Pons (tissue), 1 donor: ENCODE measurements at places on chromosomes 2 and 18.

- DNase-seq: no peak
These were observed 232.1 kb downstream of the LOXHD1 start for GRCh38 chr18:46424898-46425297.

GRCh38 chr18:77113361-77114151, 19.0 kb downstream of the MBP start:
- no peak for DNase-seq

- peak; percentile 97 for DNase-seq
These were observed at the start of gene CDH19 for GRCh38 chr18:66603941-66604627. TSS of gene CDH19 (minus strand) at chr18:66604090. CDS start at chr18:66572204, 31,886 bp downstream.

DNA sequence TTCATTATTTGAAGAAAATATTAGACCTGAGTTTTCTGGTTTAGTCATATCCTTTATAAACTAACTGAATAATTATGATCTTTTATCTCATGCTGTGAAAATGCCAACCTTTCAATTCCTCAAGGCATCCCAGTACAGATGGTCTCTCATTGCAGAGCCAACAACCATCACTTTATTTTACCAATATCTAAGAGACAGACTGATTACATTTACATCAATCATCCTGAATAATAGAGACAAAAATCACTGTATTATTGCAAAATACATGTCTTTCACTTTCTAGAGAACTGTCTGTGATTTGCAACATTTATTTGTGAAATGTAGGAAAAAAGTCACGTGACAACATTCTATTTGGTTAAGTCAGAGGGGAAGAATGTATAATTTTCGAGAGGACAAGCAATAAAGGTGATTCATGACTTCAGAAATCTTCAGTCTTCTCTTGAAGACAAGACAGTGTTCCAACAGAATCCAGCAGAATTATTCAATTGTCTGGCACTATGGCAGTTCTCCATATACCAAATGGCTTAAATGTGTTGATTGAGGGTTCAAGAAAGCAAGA, 503.6 kb upstream of the SYT4 start:
- DNase-seq: no peak

- no peak for DNase-seq
These were observed 126.8 kb downstream of the ATP9B start for GRCh38 chr18:79195716-79196683.

DNA sequence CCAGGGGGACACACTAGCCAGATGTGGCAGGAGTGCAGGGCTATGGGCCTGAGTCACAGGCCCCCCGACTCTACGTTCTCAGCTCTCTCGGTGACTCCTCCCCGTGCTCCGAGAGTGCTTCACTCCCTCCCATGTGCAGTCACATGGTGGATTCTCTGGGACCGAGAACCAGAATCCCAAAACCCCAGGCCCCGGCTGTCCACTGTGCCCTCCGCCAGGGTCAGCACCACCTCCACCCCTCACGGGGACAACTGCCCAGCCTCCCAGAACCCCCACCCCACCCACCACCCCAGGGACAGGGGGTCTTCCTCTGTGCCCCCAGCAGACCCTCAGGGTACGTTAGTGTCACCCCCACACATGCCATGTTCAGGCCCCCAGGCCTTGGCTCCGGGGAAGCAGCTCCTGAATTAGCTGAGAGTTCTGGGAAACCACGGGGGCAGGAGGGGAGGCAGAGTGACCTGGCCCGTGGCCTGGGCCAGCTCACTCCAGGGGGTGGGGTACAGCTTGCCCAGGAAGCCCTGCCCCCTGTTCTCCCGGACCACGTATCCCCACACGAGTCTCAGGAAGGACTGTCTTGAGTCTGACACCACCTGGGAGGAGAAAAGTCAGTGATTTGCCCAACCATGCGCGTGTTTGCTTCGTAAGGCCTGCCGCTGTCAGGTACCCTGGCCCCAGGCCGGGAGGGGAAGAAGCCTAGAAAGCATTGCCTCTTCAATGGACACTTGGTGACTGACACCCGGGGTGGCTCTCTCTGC, 4.4 kb downstream of the RAMP1 start:
- DNase-seq: no peak

DNA sequence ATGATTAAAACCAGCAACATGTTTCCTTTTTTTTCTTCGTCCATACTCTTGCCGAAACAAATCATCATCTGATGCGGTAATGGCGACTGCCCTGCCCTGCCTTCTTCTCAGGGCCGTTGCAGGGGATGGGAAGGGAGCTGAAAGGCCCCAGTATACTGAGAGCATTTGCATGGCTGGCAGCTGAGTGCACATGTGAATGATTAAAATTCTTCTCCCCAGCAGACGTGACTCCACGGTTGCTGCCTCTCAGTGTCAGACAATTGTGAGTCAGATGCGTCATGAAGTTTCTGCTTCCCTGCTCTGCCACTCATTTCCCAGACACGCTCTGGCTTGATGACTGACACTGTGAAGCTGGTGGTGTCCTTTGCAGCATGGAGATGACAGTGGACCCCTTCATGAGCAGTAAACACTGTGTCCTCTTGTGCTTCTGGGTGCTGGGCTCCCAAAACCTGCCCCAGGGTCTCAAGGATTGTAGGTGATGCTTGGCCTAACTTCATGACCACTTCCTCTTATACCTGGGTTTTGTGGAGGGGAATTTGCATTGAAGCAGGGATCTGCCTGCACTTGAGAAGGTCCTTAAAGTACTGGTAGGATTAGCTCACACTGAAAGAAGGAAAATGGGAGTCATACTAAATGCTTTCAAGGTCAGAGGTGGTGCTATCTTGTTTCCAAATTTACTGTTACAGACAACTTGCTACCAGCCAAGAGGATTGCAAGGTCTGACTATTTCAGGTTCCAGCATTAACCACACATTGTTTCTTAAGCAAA, 222.5 kb upstream of the COPS8 start:
- DNase-seq: no peak

DNA sequence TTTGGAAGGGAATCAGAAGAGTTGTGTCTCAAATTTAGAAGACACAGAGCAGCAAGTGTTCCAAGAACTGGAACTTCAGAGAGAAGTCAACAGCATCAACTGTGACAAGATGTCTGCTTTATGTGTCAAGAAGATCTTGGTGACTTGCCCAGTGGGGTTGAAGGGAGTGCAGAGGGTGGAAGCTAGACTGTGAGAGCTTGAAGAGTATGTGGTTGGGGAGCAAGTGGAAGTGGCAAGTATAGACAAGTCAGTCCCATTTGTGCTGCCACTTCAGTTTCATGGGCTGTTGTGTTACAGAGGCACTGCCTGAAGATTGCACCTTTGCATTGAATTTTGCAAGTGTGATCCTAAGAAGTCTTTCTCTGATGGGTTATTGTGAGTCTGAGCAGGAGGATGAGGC, 68.7 kb upstream of the MC2R start:
- no peak for DNase-seq

- DNase-seq: no peak
These were observed 37.4 kb downstream of the UBE2F start for GRCh38 chr2:238004077-238004830.

DNA sequence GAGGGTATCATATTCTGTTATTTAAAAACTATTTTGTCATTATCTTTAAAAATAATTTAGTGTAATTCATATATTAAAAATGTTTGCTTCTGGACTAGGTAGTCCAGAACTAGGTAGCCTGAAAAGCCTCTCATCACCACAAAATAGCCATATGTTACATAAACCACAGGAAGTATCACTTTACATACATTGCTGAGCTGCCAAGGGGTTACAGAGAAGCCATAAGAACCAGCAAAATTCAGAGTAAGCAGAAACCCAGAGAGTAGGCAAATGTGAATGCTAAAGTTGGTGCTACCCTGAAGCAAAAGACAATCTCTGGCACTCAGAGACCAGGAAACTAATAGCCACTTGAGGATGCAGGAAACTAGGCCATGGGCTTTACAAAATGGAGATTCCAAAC, 60.9 kb downstream of the LOXHD1 start:
- DNase-seq: no peak

- no peak for DNase-seq
These were observed 173.6 kb upstream of the RAB6C start for GRCh38 chr2:129805899-129806298.

DNA sequence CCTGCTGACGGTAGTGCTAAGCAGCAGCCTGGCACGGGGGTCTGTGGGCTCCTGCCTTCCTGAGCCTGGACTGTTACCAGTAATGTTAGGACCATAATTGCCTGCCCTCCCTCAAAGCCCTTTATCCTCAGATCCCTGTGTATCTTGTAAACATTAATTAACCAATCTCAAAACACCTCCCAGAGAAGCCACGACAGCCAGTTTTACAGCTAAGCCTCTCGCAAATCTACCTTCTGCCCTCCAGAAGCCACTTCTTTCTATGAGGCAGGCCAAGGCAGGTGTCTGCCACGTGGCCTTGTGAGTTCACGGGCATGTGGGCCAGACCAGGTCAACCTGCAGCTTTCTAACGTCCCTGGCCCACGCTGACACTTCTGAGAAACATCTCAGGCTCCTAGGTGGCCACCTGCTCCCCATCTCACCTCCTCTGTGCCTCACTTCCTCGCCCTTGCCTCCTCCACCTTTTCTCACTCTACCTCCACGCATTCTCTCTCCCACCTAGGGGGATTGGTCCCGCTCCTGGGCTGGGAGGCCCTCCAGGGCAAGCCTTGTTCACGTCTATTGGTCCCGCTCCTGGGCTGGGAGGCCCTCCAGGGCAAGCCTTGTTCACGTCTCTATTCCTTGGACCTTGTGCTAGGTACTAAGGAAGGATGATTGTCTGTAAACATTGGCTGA, 64.3 kb downstream of the EDAR start:
- no peak for DNase-seq

DNA sequence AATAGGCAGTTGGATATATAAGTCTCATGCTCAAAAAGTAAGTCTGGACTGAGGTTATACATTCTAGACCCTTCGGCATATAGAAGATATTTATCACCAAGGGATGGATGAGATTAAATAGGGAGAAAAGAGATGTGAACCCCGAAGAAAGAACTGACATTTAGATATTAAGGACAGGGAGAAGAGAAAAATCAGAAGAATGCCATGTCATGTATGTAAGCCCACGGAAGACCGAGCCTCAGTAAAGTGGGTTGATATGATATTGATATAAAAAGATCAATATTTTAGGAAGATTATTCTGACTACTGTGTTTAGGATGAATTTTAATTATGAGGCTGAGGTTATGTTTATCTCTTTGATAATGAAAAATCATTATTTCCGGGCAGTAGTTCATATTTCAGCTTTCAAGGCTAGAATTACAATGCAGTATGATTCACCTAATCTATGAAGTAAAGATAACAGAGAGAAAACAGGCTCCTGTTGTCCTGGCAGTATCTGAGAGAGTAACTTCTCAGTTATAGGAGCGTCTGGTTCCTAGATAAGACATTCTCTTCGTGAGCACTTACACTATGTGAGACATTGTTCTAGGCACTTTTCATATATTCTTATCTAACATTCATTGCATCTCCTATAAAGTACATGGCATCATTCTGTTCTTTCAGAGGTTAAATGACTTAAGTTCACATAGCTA, 83.0 kb downstream of the UBR3 start:
- DNase-seq: no peak

- no peak for DNase-seq
These were observed 86.3 kb upstream of the LGALSL start for GRCh38 chr2:64367444-64368232.
